Pancreas (tissue), 10 donors: ENCODE measurements at places on chromosomes 7 and 10. TPM values are rescaled to one million over a fixed set of nuclear protein-coding genes. Genes with fewer than 3 reads are reported as not detected.
A peak's percentile ranks its signal among the peaks of the same experiment; 100 is the strongest.

The MYOZ1 gene
- total RNA-seq = 0.21 TPM

GRCh38 chr7:68406480-68406879 lies 1191.8 kb upstream of the AUTS2 start:
- H3K4me1 ChIP-seq = no peaks in the 10 kb centered on the region
- H3K27ac ChIP-seq = no peak overlapping the region
- H3K27me3 ChIP-seq = no peaks in the 10 kb centered on the region

DNA sequence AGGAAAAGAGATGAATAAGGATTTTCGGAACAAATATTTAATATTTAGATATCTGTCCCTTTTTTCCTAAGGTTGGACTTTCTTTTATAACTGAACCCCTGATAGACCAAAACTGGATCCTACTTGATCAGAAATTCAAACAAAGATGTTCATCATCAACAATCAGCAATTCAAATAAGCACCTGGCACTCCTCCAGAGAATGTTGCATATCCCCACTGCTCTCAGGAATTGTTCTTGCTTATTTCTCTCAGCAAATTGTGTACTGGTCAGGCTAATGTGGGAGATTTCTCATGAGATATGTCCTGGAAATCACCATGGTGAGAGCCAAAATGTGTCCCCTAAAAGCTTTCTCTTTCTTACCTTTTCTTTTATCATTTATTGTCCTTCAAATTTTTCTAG lies 40.3 kb upstream of the LHFPL3 start:
- no peak for DNase-seq
- H3K36me3 ChIP-seq = no peaks in the 10 kb centered on the region
- H3K4me3 ChIP-seq = no peak overlapping the region
- H3K27ac ChIP-seq = no peak overlapping the region

GRCh38 chr10:53843736-53844362 lies 957.2 kb downstream of the PCDH15 start:
- no peaks in the 10 kb centered on the region for H3K36me3 ChIP-seq
- no peaks in the 10 kb centered on the region for H3K27me3 ChIP-seq
- H3K4me3 ChIP-seq = no peak overlapping the region
- H3K27ac ChIP-seq = no peak overlapping the region
- H3K4me1 ChIP-seq = no peaks in the 10 kb centered on the region
- DNase-seq = no peak

GRCh38 chr7:47337531-47337930 lies 244.4 kb downstream of the TNS3 start:
- no peak overlapping the region for H3K4me3 ChIP-seq
- no peak overlapping the region for H3K27ac ChIP-seq
- no peaks in the 10 kb centered on the region for H3K36me3 ChIP-seq

DNA sequence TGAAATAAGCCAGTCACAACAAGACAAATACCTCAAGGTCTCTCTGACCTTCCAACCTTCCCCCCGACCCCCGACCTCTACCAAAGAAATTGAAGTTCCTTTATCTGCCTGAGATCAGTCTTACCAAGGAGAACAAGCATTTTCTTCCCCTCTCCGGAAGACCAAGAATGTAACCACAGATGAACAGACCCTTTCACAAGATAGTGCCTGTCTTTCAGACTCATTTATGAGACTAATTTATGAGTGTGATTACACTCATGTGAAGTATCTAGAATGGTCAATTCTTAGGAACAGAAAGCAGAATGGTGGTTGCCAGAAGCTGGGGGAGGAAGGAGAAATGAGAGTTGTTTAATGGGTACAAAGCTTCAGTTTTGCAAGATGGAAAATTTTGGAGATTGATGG lies 108.9 kb upstream of the MKLN1 start:
- peak overlapping the region; percentile 65 for H3K27ac ChIP-seq
- H3K4me3 ChIP-seq = no peak overlapping the region
- H3K27me3 ChIP-seq = no peaks in the 10 kb centered on the region

- H3K4me1 ChIP-seq = no peaks in the 10 kb centered on the region
- H3K4me3 ChIP-seq = no peak overlapping the region
- H3K36me3 ChIP-seq = no peaks in the 10 kb centered on the region
- no peak overlapping the region for H3K27ac ChIP-seq
Observed at GRCh38 chr7:121073463-121074099, 85.1 kb downstream of the CPED1 start.

GRCh38 chr7:77354484-77354883 lies 61.7 kb downstream of the GSAP start:
- H3K4me1 ChIP-seq = no peaks in the 10 kb centered on the region
- no peaks in the 10 kb centered on the region for H3K36me3 ChIP-seq
- no peaks in the 10 kb centered on the region for H3K27me3 ChIP-seq
- no peak overlapping the region for H3K27ac ChIP-seq
- DNase-seq = no peak
- H3K4me3 ChIP-seq = no peak overlapping the region

The AKR1D1 gene
- total RNA-seq = not detected

- H3K4me3 ChIP-seq = no peak overlapping the region
- H3K27ac ChIP-seq = no peak overlapping the region
- H3K27me3 ChIP-seq = no peaks in the 10 kb centered on the region
- H3K4me1 ChIP-seq = no peaks in the 10 kb centered on the region
Observed at GRCh38 chr7:39310699-39311098, 255.5 kb upstream of the YAE1 start.

DNA sequence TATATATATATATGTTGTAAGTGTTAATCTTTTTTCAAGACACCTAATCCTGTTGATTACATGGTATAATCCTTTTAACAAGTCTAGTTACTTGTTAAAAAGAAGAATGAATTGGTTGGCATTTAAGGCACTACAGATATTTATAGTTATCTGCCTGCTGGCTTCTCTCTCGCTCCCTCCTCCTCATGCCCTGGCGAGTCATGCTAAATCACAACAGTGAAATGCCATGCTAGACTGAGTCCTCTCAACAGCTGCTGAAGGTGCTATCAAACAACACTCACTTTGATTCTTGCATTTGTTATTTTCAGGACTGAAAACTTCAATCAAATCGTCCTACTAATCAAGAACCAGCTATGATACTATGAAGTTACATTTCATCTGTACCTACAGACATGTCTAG lies 15.4 kb downstream of the NRAP start:
- DNase-seq = no peak
- H3K36me3 ChIP-seq = no peaks in the 10 kb centered on the region
- H3K27me3 ChIP-seq = no peaks in the 10 kb centered on the region
- no peak overlapping the region for H3K27ac ChIP-seq
- no peak overlapping the region for H3K4me3 ChIP-seq
- no peaks in the 10 kb centered on the region for H3K4me1 ChIP-seq

DNA sequence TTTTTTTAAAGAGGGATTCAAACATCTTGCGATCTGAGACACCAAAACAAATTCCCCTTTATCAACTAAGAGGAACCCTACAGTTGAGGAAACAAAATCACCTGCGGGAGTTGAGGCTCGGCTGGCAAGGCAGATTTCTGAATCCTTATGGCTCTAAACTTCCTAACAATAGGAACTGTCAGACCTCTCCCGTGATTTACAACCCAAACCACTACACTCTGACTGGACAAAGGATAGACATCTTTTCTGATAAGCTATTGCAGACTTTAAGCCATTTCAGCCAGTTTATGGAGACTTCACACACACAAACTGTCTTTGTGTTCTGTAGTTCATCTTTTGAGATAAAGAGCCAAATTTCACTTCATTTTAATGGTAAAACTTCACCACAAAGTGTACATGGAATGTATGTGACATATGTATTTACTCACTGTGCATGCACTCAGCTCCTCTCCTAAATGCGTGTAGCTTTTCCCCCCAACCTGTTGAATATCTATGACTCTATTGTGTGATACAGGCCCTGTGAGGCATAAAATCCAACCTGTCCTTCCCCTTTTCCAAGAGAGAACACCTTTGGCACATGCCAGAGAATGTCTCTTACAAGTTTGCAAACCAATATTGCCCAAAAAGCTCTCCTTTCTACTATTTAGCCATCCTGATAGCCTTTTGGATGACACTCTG lies 15.4 kb upstream of the TSPAN13 start:
- H3K27ac ChIP-seq = no peak overlapping the region
- H3K4me3 ChIP-seq = no peak overlapping the region
- no peak for DNase-seq
- H3K4me1 ChIP-seq = no peaks in the 10 kb centered on the region
- H3K27me3 ChIP-seq = no peaks in the 10 kb centered on the region

- no peak for DNase-seq
- no peaks in the 10 kb centered on the region for H3K27me3 ChIP-seq
- no peaks in the 10 kb centered on the region for H3K4me1 ChIP-seq
- H3K4me3 ChIP-seq = no peak overlapping the region
- H3K36me3 ChIP-seq = no peaks in the 10 kb centered on the region
Observed at GRCh38 chr7:134903073-134903790, 83.1 kb upstream of the AGBL3 start.

- no peak for DNase-seq
- no peak overlapping the region for H3K27ac ChIP-seq
- no peaks in the 10 kb centered on the region for H3K27me3 ChIP-seq
- H3K4me1 ChIP-seq = no peaks in the 10 kb centered on the region
Observed at GRCh38 chr10:90709727-90710126, 148.1 kb downstream of the HTR7 start.

The PCLO gene
- total RNA-seq = 5.6 TPM

- H3K27me3 ChIP-seq = no peaks in the 10 kb centered on the region
- H3K4me1 ChIP-seq = no peaks in the 10 kb centered on the region
- H3K27ac ChIP-seq = no peak overlapping the region
- H3K36me3 ChIP-seq = no peaks in the 10 kb centered on the region
- H3K4me3 ChIP-seq = no peak overlapping the region
Observed at GRCh38 chr7:13307040-13307439, 619.6 kb downstream of the ARL4A start.

GRCh38 chr10:98016772-98017475 lies 13.5 kb downstream of the CRTAC1 start:
- H3K4me1 ChIP-seq = no peaks in the 10 kb centered on the region
- DNase-seq = no peak
- H3K27ac ChIP-seq = no peak overlapping the region
- H3K4me3 ChIP-seq = no peak overlapping the region

The UPK3BL1 gene
- total RNA-seq = 2.9 TPM

The ERVW-1 gene
- total RNA-seq = not detected

GRCh38 chr7:131109011-131109758 lies 218.5 kb upstream of the MKLN1 start:
- no peaks in the 10 kb centered on the region for H3K27me3 ChIP-seq
- peaks cover 9% of the 10 kb centered on the region for H3K4me1 ChIP-seq
- H3K4me3 ChIP-seq = peak overlapping the region; percentile 99
- H3K36me3 ChIP-seq = no peaks in the 10 kb centered on the region
- peak overlapping the region; percentile 100 for H3K27ac ChIP-seq

The IFIT1B gene
- not detected for total RNA-seq

The CDC123 gene
- total RNA-seq = 21.1 TPM

GRCh38 chr7:56105508-56105907 lies 768 bp downstream of the CHCHD2 start:
- peak overlapping the region; percentile 89 for H3K27ac ChIP-seq
- H3K4me1 ChIP-seq = no peaks in the 10 kb centered on the region
- H3K36me3 ChIP-seq = peaks cover 38% of the 10 kb centered on the region
- H3K4me3 ChIP-seq = peak overlapping the region; percentile 91

GRCh38 chr7:141328290-141328689 lies 222.9 kb upstream of the AGK start:
- no peak for DNase-seq
- H3K4me3 ChIP-seq = no peak overlapping the region
- no peaks in the 10 kb centered on the region for H3K27me3 ChIP-seq
- no peaks in the 10 kb centered on the region for H3K4me1 ChIP-seq
- no peaks in the 10 kb centered on the region for H3K36me3 ChIP-seq
- H3K27ac ChIP-seq = no peak overlapping the region

GRCh38 chr7:27419581-27420177 lies 177.1 kb downstream of the EVX1 start:
- H3K4me3 ChIP-seq = no peak overlapping the region
- no peaks in the 10 kb centered on the region for H3K27me3 ChIP-seq
- no peaks in the 10 kb centered on the region for H3K4me1 ChIP-seq
- DNase-seq = no peak

- H3K4me1 ChIP-seq = no peaks in the 10 kb centered on the region
- H3K27me3 ChIP-seq = no peaks in the 10 kb centered on the region
- no peak for DNase-seq
- H3K36me3 ChIP-seq = no peaks in the 10 kb centered on the region
- no peak overlapping the region for H3K27ac ChIP-seq
Observed at GRCh38 chr10:75662715-75663114, 231.3 kb downstream of the LRMDA start.

- no peaks in the 10 kb centered on the region for H3K36me3 ChIP-seq
- no peak overlapping the region for H3K4me3 ChIP-seq
- H3K27me3 ChIP-seq = no peaks in the 10 kb centered on the region
- no peaks in the 10 kb centered on the region for H3K4me1 ChIP-seq
Observed at GRCh38 chr7:34361663-34362250, 296.3 kb upstream of the NPSR1 start.

GRCh38 chr10:14553448-14553847 lies 221.2 kb downstream of the FAM107B start:
- peaks cover 48% of the 10 kb centered on the region for H3K4me1 ChIP-seq
- H3K27ac ChIP-seq = peak overlapping the region; percentile 76
- no peak overlapping the region for H3K4me3 ChIP-seq
- no peaks in the 10 kb centered on the region for H3K36me3 ChIP-seq
- DNase-seq = no peak
- no peaks in the 10 kb centered on the region for H3K27me3 ChIP-seq

DNA sequence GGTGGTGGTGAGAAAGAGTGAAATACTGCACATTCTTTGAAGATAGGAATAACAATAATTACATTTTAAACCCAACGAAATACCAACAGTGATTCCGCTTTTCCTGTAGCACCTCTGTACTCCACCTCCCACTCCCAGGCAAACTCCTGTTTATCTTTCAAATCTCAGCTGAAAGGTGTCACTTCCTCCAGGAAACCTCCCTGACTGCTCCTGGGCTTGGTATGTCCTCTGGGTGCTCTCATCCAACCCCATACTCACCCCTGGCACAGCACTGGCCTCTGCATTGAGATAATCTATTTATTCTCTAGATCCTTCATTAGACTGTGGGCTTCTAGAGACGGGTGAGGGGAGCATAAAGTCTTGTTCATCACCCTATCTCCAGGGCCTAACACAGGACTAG lies 148.0 kb downstream of the MYOF start:
- H3K27me3 ChIP-seq = no peaks in the 10 kb centered on the region
- H3K4me3 ChIP-seq = no peak overlapping the region
- H3K27ac ChIP-seq = no peak overlapping the region
- no peaks in the 10 kb centered on the region for H3K36me3 ChIP-seq

DNA sequence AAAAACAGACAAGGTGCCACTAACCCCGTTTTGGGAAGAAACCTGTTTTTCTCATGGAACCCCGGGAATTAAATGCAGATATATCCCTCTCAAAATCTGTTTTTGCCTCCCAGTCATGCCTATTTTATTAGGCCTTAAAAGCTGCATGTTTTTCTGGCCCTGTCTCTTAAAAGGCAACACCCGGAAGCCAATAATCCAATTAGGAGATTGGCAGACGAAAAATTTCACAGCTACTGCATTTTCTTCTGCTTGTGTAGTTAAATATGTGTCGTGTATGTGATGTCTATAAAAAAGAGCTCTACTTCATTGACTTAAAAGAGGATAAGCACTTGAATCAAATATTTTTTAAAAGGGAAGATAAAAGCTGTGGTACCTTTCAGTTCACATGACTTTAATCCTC lies 31.9 kb upstream of the OPTN start:
- no peak overlapping the region for H3K4me3 ChIP-seq
- no peaks in the 10 kb centered on the region for H3K27me3 ChIP-seq
- no peak overlapping the region for H3K27ac ChIP-seq
- H3K36me3 ChIP-seq = no peaks in the 10 kb centered on the region
- no peak for DNase-seq
- H3K4me1 ChIP-seq = no peaks in the 10 kb centered on the region
